ENCODE measurements at places on chromosomes 7 and 10.
A peak's percentile ranks its signal among the peaks of the same experiment; 100 is the strongest.

DNA sequence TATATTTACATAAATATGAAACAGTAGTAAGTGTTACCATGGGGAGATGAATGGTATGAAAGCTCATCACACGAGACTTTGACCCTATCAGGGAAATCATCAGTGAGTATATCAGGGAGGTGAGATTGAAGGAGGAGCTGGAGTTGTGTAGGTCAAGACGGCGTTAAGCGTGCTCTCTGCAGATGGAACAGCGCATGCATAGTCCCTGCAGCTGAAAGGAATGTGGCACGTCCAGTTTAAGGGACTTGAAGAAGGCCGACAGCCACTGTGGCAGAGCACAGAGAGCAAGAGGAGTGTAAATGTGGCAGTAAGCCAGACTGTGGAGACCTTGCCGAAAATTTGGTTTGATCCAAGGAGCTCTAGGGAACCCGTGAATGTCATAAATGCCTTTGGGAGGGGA, 38.9 kb downstream of the POU6F2 start:
- no peak for DNase-seq

GRCh38 chr7:28920424-28920823, 37.7 kb downstream of the TRIL start:
- DNase-seq = no peak

GRCh38 chr7:33334349-33334748, 205.0 kb downstream of the BBS9 start:
- no peak for DNase-seq

GRCh38 chr7:148395990-148396716, 194.4 kb upstream of the C7orf33 start:
- DNase-seq = no peak

GRCh38 chr7:95404316-95404865, 8.2 kb upstream of the PON3 start:
- DNase-seq = no peak

- no peak for DNase-seq
Observed at GRCh38 chr10:131797626-131798025, 103.2 kb upstream of the PPP2R2D start.

DNA sequence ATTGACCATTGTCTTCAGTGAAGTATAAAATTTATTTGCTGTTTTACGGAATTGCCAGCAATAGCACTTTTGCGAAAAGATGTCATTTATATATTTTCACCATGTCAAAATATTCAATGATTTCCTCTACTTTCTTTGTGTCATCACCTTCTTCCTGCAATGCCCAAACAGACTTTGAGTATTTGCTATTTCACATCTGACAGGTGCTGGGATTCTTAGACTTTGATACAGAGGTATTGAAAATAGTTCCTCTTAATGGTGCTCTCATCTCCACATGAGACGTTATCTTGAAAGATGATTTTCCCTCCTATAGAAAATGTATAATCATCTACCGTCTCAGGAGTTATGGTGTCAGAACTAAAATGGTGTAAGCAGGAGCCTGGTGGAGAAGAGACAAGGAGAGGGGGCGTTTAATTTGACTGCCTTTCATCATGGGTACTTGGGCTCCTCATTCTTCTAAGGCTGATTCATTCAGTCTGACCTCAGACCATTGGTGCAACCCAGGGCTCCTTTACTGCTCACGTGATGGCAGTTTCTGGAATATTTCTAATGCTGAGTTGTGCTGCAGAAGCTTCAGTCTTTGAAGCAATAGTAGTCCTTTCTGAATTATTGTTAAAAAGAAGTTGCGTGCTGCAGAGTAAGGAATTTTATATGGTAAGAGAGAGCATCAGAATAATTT, 404.6 kb downstream of the PHTF2 start:
- DNase-seq = no peak

GRCh38 chr7:48875045-48875916, 49.1 kb upstream of the CDC14C start:
- DNase-seq = no peak

GRCh38 chr10:103802081-103802480, 53.3 kb downstream of the SH3PXD2A start:
- no peak for DNase-seq

GRCh38 chr10:93577565-93577964, 11.1 kb downstream of the FFAR4 start:
- no peak for DNase-seq

- DNase-seq = no peak
Observed at GRCh38 chr10:119227825-119228224, 20.5 kb downstream of the GRK5 start.

DNA sequence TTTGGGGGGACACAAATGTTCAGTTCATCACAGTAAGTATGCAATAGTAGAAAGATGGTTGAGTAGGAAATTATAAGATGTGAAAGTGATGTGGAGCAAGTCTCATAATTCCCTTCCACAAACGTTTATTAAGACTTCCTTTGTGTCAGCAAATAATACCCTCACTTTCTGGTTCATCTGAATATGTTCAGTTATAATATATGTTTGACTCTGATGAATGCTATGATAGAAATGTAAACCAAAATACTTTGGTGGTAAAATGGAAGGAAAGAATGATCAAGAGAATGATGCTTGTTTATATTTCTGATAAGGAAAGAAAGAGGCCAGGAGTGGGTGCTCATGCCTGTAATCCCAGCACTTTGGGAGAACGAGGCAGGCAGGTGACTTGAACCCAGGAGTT, 111.7 kb upstream of the PLXDC2 start:
- DNase-seq = no peak

DNA sequence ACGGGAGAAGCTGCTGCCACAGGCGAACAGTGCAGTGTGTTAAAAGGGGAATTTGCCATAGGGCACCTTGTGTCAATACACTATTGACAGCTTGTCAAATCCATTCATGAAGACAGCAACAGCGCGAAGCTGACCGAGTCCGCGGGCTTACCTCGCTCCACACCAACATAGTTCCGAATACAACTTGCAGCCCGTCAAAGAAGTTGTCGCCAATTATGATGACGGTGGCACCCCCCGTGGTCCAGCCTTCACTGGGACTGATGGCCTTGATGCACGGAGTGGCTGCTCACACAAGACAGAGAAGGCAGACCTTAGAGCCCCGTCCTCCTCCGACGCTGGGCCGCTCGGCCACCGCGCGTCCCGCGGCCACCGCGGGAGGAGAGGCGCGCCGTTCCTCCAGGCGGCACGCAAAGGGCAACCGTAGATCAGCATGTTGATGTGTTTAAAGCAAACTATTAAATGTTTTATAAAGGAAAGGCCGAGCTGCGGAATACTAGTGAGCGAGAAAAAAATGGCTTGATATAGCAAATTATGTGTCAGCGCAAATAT, 96.4 kb downstream of the EBF3 start:
- no peak for DNase-seq

- DNase-seq = no peak
Observed at GRCh38 chr7:37481722-37482288, 33.1 kb upstream of the ELMO1 start.

GRCh38 chr7:21611129-21611528, 68.3 kb downstream of the DNAH11 start:
- DNase-seq = no peak

DNA sequence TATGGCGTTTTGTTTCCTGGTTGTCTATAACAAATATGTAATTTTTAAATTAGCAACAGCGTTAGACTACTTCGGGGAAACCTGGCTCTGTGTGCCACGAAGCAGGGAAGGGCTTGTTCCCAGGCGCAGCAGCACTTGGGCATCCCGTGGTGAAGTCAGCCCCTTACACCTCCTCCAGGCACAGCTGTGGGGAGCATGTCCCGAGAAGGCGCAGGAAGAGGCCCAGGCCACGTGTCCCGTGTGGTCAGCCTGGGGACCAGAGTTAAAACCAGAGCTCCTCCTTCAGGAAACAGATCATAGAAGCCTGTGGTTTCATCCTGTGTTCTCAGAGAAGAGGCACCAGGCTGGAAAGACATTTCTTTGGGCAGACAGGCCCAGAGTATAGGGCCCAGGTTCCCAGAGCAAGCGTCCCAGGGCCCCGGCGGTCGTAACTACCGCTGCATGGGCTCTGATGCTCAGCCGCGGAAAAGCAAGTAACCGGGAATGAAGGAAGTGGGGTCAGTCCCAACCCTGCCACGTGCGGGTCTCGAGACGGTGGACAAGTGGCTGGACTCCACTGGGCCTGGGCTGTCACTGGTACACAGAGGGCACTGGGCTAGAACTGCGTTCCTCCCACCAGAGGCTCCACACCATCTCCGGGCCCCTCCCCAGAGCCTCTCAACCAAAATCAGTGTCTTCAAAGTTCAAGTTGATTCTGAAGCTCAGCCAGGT, 7.1 kb downstream of the NUDT1 start:
- DNase-seq = peak; percentile 11

DNA sequence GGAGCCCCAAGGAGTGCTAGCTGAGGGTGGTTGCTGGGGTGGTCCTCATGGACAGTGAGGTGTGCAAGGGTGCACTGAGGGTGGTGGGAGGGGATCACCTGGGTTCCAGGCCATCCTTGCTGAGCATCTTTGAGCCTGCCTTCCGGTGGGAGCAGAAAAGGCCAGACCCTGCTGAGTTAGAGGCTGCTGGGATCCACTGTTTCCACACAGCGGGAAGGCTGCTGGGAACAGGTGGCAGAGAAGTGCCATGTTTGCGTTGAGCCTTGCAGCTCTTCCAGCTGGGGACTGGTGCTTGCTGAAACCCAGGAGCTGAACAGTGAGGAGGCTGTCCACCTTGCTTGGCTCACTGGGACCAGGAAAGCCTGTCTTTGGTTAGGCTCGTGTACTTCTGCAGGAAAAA, 34.9 kb downstream of the PRF1 start:
- DNase-seq = no peak

DNA sequence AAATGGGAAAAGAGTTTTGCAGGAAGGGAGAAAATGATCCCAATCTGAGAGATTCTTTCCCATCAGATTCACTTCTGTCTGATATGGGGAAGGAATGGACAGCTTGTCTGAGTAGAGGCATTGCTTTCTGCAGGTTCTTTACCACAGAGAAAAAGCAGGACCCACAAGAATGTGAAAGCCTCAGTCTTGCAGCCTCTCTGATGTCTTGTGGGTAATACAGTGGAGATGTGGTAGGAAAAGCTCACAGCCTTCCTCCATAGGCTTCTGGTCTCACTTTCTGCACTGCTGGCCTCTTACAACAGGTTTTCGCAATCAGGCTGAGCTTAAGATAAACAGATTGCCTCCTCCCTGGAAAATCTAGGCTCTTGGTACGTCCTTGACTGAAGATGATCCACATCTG, 551 bp downstream of the IFIT1 start:
- DNase-seq = no peak

DNA sequence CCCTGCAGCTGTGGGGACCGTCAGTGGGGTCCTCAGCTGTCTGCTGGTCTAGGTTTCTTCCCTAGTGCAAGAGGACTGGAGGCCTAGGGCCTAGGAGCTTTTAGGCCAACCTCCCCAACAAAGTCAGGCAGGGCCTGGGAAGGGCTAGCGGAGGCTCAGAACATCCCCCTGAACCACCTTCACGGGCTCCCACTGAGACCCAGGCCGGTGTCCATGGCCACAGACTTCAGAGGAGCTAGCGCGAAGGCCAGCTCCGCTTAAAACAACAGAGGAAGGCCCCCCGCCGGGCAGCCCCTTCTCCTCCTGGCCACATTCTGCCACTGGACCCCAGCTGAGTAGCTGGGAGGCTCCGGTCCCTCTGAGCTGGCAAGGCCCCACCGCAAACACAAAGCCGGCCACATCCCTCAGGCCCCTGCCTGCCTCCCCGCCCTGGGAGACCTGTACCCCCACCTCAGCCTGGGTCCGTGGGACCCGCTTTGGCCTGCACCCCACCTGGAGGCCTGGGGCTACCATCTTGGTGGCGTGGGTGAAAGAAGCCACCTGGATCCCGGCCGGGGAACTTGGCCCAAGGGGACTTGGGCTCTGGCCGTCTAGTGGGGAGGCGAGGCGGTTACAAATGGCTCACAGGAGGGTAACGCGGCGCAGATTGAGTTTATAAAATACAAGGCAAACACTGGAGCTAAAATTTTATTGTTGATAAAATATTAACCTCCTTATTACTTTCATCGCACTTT, 5.4 kb upstream of the UNCX start:
- DNase-seq = no peak

GRCh38 chr10:24303522-24304310, 94.8 kb downstream of the KIAA1217 start:
- no peak for DNase-seq

DNA sequence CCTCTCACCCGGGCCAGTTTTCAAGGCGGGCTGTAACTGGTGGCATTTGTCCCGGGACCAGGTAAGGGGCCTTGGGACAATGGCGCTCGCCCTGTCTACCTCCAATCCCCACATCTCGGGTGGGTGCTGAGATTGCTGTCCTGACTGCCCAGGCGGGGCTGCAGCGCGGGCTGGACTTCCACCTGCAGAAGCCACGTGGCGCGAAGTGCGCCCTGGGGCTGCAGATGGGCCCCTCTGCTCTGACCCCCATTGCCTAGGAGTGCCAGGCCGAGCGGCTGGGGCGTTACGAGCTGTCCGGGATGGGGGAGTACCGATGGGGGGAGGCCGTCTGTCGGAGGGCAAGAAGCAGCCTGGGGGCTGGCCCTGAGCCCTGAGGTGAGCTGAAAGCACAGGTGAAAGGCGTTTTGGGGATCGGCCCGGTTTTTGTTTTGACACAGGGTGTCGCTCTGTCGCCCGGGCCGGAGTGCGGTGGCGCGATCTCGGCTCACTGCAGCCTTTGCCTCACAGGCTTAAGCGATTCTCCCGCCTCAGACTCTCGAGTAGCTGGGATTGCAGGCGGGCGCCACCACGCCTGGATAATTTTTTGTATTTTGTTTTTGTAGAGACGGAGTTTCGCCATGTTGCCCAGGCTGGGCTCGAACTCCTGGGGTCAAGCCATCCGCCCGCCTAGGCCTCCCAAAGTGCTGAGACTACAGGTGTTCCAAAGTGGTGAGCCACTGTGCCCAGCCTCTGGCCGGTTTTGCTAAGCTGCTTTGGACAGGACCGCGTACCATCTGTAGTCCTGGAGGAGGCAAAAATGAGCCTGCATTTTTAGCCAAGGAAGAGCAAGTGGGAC, at the start of gene SFXN2:
Gene SFXN2 (plus strand): TSS at position 16 of the 835 bp plus-strand sequence. CDS start 12,001 bp downstream, outside the sequence.
- DNase-seq = peak; percentile 64

GRCh38 chr10:48444266-48444665, 137.8 kb downstream of the MAPK8 start:
- no peak for DNase-seq

DNA sequence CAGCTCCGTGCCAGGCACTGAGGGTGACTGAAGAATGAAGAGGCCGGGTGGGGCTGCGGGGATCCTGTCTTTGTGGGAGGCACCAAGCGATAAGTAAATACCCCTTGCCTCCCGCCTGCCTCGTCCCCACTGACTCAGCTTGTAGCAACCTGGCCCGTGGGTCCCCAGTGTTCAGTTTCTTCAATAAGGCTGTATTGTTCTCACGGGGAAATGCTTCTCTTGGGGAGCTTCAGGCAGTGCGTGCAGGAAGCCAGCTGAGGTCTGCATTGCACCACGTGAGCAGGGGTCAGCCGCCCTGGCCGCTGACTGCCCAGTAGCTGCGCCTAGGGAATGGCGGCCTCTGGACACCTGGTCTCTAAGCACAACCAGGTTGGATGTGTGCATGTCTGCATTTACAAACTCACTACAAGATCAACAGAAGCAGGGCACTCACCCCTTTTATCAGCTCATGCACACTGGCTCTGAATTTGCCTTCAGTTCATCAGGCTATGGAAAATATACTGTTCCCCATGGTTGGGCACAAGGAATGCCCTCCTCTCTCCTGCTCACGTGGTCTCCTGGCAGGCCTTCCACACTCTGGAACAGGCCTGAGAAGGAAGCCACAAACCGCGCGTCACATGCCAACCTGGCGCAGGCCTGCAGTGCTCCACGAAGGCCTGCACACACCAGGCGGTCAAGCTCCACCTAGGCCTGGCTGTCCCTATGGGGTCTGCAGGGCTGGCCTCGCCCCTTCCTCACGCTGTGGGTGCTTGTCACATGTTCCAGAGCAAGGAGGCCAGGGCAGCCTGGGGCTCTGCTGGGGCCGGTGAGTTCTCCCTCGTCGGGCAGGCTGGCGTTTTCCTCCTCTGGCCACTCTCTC, 135.7 kb upstream of the RNF32 start:
- DNase-seq = no peak

- peak; percentile 81 for DNase-seq
Observed at GRCh38 chr10:26438534-26439341, 597 bp downstream of the APBB1IP start.

Measured in CD4-positive, alpha-beta T cell treated with Interleukin-17A for 4 hours (primary cell).